Stimulated activated CD8-positive, alpha-beta memory T cell treated with anti-CD3 and anti-CD28 coated beads, Interleukin-4, amount 100 ng/mL, for 1 hour (primary cell): ENCODE measurements at places on chromosomes 7 and 10.

GRCh38 chr7:151847681-151848081 is 29.2 kb downstream of the PRKAG2 start:
- DNase-seq: no peak

DNA sequence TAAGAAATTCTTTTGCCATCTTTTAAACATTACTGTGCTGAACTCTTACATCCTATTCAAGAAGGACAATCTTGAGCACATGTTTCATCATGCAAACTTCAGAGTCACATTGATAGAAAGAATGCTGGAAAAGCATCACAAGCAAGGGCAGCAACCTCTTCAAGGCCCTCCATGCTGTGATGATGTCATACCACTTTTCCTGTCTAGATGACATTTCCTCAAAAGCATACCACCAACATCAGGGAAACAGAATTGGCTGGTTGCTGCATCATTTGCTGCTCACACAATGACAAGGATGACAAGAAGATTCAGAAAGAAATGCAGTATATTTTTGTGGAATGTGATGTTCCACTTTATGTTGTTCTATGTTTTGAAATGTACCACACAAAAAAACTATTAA is 37.6 kb downstream of the CYP2C8 start:
- DNase-seq: no peak

GRCh38 chr7:132735476-132735875 is 159.2 kb upstream of the PLXNA4 start:
- DNase-seq: no peak

DNA sequence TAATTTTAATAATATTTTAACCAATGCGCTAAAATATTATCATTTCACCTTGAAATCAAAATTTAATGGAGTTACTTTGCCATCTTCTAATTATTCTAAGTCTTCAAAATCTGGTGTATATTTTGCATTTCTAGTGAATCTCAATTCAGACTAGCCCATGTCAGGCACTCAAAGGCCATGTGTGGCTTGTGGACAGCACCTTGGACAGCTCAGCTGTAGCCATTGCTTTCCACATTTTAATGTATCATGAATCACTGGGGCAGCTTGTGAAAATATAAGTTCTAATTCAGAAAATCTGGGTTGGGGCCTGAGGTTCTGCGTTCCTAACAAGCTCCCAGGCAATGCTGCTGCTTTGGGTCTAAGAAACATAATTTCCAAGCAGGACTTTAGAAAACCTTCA is 57.2 kb downstream of the MGAM2 start:
- no peak for DNase-seq

DNA sequence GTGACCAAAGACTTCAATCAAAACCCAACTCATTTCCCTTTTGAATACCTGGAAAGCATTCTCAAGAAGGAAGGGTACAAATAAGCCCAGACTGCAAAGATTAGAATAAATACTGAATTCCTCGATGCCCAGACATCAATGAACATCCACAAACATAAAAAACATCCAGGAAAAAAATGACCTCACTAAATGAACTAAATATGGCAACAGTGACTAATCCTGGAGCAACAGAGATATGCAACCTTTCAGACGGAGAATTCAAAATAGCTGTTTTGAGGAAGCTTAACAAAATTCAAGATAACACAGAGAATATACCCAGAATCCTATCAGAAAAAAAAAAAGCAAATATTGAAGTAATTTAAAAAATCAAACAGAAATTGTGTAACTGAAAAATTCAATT is 43.2 kb downstream of the PCLO start:
- no peak for DNase-seq

DNA sequence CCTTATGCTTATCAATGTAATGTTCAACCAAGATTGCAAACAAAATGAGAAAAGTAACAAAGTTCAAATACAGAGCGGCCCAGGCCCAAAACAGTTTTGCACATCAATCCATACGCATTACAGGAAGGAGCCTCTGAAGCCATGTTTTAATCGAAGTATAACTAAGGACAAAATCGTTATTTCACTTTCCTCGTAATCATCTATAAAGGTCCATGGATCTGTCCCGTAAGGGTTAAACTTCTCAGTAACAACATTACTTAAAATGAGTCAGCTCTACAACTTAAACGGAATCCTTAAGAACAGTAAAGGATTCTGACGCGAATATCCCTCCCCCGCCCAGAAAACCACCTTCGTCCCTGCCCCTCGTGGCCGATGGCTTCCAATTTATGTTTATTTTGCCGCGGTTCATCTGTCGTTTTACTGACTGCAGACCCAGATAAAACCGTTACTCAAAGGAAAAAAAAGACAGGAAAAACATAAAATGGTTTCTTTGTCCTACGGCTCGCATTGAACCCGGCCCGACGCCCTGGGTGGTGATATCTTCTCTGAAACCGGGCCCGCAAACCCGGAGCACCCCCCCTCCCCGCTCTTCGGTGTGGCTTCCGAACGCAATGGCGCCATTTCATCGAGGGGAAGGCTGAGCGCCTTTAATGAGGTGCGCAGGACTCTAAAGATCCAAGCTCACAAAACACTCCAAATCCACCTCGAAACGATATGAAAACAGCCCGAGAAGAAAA is 1.1 kb downstream of the HNRNPA2B1 start:
- DNase-seq: peak; percentile 43

- no peak for DNase-seq
Observed at GRCh38 chr7:75905785-75906604, 9.0 kb upstream of the POR start.

- no peak for DNase-seq
Observed at GRCh38 chr10:71638064-71638821, 81.3 kb downstream of the C10orf105 start.
